KG1 (cell line): ENCODE measurements at places on chromosomes 13 and 19.

- DNase-seq = no peak
Observed at GRCh38 chr19:29292153-29292552, 79.2 kb upstream of the UQCRFS1 start.

GRCh38 chr19:13599681-13600080 lies 93.4 kb upstream of the CACNA1A start:
- no peak for DNase-seq

GRCh38 chr19:4684312-4685095 lies 14.4 kb upstream of the MYDGF start:
- DNase-seq = no peak

- no peak for DNase-seq
Observed at GRCh38 chr13:68050761-68051160, 820.6 kb upstream of the PCDH9 start.

- no peak for DNase-seq
Observed at GRCh38 chr13:112980434-112980833, 11.4 kb downstream of the MCF2L start.

DNA sequence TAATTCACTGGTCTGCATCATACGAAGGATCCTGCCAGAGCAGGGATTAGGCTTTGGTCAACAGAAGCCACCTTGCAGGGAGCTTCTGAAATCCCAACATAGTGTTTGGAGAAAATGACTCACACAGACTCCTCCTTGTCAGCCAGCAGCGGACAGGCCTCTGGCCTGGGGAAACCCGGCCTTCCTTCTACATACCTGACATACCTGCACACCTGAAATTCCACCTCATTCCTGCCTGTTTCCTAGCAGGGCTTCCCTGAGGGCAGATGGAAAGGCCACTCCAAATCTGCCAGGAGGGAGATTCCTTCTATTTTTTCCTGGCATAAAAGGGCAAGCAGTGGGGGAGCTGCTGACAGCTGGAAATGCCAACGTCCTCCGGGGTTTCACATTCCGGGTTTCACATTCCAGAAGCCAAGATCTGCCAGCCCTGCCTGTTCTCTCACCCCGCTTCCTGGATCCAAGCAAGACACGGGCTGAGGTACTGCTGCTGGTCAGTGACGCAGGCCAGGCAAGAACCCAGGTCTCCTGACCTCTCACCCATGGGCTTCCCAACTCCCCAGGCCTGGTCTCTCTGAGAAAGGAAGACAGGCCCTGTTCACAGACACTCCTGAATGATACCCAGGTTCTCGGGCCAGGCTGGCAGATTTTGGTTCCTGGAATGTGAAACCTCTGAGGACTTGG lies 18.2 kb upstream of the IGFL1 start:
- no peak for DNase-seq

DNA sequence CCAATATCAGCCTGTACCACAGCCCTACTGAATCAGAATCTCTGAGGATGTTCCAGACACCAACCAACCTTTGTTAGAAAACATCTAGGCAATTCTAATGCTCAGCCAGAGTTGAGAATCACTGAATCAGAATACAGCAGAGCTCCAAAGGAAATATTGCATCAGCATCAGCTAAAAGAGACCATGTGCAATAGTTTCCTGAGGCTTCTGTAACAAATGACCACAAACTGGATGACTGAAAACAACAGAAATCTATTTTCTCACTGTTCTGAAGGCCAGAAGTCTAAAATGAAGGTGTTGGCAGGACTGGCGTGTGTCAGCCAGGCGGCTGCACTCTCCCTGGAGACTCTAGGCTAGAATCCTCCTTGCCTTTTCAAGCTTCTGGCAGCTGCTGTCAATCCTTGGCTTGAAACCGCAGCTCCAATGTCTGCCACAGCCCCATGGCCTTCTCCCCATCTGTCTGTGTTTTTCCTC lies 1.2 kb upstream of the DCT start:
- no peak for DNase-seq

DNA sequence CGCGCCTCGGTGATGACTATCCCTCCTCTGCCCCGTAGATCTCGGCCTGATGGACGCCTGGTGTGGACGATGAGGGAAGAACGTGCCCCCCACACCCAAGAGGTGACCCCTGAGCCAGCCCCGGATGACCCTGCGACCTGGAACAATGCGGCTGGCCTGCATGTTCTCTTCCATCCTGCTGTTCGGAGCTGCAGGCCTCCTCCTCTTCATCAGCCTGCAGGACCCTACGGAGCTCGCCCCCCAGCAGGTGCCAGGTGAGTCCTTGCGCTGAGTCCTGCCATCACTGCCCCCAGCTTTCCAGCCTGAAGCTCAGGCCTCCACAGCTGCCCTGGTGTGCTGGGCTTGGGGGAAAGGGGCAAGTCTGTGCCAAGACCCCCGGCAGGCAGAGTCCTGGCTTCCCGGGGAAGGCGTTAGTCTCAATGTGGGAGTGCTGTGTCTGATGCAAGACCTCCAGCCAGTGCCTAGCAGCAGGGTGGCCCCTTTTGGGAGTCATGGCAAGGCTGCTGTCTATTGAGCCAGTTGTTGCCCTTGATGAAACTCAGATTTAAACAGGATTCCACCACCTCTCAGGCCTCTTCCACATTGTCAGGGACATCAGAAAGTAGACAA lies 67.5 kb downstream of the CHST8 start:
- DNase-seq = no peak

- no peak for DNase-seq
Observed at GRCh38 chr13:23098161-23098907, 82.4 kb upstream of the SGCG start.

GRCh38 chr13:112574834-112575613 lies 12.9 kb downstream of the TUBGCP3 start:
- no peak for DNase-seq

DNA sequence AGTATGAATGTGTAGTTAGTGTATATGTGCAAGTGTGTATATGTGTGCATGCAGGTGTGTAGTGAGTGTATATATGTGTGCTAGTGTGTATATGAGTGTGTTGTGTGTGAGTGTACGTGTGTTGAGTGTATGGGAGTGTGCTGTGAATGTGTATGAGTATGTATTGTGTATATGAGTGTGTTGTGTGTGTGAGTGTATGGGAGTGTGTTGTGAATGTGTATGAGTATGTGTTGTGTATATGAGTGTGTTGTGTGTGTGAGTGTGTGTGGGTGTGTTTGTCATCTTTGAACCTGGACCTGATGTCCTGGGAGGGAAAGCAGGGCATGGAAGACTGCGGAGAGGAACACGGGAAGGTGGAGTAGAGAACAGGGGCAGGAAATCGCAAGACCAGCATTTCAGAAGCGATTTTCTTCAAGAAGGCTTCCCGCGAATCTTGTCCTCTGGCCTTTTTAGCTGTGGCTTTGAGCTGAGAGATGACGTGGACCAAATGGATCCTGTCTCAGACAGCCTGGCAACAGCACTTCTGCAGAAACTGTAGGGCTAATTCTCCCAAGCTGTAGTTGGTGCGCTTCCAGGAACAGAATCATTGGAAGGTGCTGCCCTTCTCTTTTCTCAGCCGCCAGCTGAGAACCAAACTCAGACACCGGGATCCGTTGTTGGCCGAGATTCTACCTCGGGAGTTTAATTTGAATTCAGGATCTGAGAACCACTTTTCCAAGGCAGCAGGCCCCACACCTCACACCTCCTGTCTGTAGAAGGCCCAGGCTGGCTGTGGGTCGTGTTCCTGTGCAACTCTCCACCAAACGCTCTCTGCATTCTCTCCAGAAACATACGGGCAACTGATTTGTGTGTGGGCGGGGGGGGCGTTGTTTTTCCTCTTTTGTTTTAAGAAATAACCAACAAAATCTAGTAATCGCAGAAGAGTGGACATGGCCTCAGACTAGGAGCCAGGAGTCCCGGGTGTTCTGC lies 94.7 kb upstream of the RAP2A start:
- no peak for DNase-seq
